ENCODE measurements at places on chromosomes 13 and 19.
A peak's percentile ranks its signal among the peaks of the same experiment; 100 is the strongest.

GRCh38 chr13:100883453-100883852 lies 208.9 kb upstream of the TMTC4 start:
- no peak for DNase-seq

- no peak for DNase-seq
Measured at GRCh38 chr19:46998445-46999125, 21.1 kb upstream of the NPAS1 start.

DNA sequence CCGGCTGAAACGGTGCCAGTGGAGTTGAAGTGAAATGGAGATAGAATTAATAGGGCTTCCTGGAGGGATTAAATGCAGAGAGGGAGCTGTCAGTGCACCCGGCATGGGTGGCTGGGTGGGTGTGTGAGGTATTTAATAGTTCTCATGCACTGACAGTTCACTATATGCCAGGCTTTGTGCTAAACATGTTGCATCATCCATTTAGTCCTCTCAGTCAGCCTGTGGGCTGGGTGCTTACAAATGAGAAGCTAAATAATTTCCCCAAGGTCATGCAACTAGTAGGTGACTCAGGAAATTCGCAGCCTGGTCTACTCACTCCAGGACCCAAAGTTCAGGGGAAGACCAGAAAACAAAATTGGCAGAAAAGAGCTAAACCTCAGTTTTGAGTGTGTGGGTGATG lies 63.5 kb upstream of the SPATA13 start:
- DNase-seq, result peak; percentile 41

GRCh38 chr19:42176990-42177685 lies 40.3 kb downstream of the DEDD2 start:
- peak; percentile 81 for DNase-seq

DNA sequence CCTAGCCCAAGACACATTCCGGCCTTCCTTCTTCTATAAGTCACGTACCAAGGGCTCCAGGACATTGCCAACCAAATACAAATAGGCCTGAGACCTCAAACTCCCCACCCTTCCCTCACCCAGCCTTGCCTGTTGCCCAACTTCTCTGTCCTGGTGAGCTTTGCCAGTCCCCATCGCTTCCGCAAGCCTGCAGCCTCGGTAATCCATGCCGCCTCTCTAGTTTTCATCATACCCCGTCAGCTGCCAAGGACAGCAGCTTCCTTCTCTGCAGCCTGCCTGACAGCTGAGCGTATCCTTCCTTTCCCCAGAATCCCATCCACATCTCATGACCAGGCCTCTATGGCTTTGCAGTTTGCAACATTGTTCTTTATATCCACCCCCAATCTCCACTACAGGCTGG lies 36.6 kb upstream of the POMP start:
- no peak for DNase-seq

GRCh38 chr13:26590951-26591350 lies 33.5 kb downstream of the WASF3 start:
- DNase-seq, result no peak

GRCh38 chr13:50916701-50917184 lies 7.2 kb downstream of the RNASEH2B start:
- DNase-seq, result no peak

GRCh38 chr19:31338069-31338776 lies 11.0 kb downstream of the TSHZ3 start:
- DNase-seq, result no peak
